Immature natural killer cell (primary cell): ENCODE measurements at places on chromosomes 6 and 20.
A peak's percentile ranks its signal among the peaks of the same experiment; 100 is the strongest.

DNA sequence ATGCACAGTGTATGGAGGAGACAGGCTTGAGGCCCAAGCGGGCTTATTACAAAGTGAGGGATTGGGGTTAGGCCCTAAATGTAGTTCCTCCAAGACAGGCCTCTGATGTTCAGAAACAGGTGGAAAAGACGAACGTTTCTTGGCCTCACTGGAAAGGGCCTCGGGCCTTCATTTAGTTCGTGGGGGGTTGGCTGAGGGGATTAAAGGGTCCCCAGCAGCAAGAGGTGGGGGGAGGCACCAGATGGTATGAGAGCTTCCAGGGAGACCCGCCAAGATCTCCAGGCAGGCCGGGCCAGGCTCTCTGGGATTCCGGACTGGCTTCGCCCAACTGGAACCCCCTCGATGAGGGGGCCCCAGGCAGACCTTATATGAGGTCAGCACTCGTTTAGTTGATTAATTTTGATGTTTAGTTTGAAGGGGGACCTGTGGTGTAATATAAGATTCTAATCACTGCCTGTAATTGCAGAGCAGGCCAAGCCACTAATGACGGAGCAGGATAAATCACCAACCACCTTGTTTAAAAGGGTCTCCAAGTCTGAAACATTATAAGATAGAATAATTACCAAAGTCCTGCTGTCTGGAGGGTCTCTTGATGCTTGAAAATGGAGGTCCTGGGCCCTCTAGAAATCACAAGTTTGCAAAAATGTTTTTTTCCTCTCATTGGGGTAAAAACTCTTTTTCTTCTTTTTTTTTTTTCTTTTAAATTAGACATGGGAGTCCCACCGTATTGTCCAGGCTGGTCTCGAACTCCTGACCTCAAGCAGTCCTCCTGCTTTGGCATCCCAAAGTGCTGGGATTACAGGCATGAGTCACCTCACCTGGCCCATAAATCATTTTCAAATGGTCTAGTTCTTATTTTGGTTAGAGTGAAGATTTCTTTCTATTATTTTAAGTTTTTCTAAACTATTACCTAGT, 2.2 kb downstream of the HMGA1 start:
- DNase-seq = no peak

- DNase-seq = no peak
Observed at GRCh38 chr6:149108038-149108748, 209.3 kb upstream of the TAB2 start.

GRCh38 chr6:44762496-44762895, 375.0 kb downstream of the CDC5L start:
- DNase-seq = no peak

DNA sequence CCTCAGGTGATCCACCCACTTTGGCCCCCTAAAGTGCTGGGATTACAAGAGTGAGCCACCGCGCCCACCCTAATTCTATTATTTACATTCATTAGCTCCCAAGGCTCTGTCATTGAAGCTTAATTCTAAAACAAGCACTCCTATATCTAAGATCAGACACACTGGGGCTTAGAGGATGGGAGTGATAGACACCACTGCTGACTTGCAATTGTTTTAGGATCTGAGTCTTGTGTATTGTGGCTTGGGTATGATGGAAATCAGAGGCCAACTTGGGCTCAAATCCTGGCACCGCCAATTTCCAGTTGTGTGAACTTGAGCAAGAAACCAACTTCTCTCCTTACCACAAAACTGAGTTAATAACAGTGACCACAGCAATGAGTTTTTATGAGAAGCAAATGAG, 34.7 kb downstream of the MTRES1 start:
- no peak for DNase-seq

- DNase-seq = no peak
Observed at GRCh38 chr6:443621-444159, 52.1 kb downstream of the IRF4 start.

GRCh38 chr6:168368066-168368820, 48.7 kb upstream of the DACT2 start:
- DNase-seq = no peak

- DNase-seq = peak; percentile 28
Observed at GRCh38 chr6:143513410-143513809, 1.9 kb upstream of the FUCA2 start.

DNA sequence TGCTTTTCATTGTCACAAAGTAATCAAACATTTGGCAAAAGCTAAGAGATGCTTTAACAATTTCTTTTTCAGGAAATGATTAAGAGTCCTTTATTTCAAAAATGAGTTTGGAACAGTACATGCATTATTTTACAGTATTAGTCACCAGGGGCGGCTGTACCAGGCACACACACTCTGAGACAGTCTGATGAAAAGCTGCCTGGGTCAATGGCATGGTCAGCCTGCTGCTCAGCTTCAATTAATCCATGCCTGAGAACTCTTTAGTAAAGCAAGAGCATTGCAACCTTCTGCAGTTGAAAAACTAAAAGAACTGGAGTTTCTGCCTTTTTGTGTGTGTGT, 105.5 kb downstream of the TULP4 start:
- DNase-seq = no peak

- DNase-seq = peak; percentile 80
Observed at GRCh38 chr6:25027221-25027916, 91.6 kb upstream of the RIPOR2 start.

- no peak for DNase-seq
Observed at GRCh38 chr6:4179960-4180651, 44.7 kb upstream of the ECI2 start.

DNA sequence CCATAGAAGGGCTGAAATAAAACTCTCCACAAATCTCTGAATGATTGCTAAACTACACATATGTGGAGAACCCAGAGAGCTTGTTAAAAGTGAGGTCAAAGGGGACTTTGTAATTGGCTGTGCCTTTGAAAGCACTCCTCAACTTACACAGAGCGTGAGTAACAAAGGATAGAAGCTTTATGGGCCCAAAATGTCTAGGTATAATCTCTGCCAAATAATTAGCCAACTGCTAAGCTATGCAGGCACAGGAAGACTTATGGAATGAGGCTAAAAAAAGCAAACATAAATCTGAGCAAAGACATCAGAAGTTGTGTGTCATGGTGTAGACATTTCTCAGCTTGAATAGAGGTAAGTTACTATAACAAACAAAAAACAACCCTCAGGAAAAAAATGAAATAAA, 23.3 kb upstream of the UST start:
- no peak for DNase-seq

DNA sequence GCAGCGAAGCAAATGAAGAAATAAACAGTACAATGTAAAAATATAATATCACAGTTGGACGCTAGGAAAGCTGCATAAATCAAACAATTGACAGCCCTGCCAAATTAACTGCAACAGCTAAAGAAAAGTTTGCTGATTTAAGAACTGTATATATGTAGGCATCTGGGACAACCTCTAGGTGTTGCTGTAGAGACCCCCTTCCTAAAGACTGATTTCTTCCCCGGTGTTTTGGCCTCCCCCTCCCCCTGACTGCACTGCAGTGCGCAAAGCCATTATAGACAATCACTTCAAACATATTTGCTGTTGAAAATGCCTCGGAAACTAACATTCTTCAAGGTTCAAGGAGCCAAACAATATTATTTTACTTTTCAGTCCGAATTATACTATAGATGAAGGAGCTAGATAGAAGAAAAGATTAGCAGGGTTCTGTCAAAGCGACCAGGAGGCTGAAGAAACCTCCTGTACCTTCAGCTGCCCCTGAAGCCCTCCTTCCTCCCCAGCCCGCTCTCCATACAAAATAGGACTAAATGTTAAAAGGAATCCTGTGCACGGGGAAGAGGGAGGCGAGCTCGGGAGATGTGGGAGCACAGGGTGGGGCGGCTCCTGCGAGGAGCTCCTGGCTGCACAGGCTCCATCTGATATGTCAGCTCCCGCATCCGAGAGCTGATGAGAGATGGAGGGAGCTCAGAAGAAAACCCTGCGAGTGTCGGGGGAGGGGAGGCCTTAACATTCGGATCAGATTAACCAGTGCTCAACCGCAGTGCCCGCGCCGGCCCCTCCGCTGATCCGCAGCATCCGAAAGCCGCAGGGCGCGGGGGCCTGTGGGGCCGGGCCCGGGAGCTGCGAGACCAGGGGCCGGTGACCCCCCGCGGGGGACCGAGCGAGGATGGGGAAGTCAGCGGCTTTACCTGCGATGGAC, 822 bp downstream of the ELOVL4 start:
- peak; percentile 9 for DNase-seq

GRCh38 chr20:878511-879307, 37.4 kb downstream of the ANGPT4 start:
- no peak for DNase-seq

- DNase-seq = no peak
Observed at GRCh38 chr6:163501026-163501425, 86.5 kb downstream of the QKI start.

GRCh38 chr6:149414821-149415220, 14.8 kb downstream of the SUMO4 start:
- DNase-seq = no peak

- DNase-seq = no peak
Observed at GRCh38 chr6:3324262-3324942, 65.7 kb downstream of the PSMG4 start.

- no peak for DNase-seq
Observed at GRCh38 chr6:7261852-7262461, 51.0 kb downstream of the SSR1 start.

GRCh38 chr20:46637020-46637419, 14.2 kb downstream of the SLC13A3 start:
- DNase-seq = no peak
